AG20443 (cell line): ENCODE measurements at places on chromosomes 7 and 10.
A peak's percentile ranks its signal among the peaks of the same experiment; 100 is the strongest.

GRCh38 chr10:103427866-103428265, 24.3 kb downstream of the CALHM2 start:
- no peak for DNase-seq

DNA sequence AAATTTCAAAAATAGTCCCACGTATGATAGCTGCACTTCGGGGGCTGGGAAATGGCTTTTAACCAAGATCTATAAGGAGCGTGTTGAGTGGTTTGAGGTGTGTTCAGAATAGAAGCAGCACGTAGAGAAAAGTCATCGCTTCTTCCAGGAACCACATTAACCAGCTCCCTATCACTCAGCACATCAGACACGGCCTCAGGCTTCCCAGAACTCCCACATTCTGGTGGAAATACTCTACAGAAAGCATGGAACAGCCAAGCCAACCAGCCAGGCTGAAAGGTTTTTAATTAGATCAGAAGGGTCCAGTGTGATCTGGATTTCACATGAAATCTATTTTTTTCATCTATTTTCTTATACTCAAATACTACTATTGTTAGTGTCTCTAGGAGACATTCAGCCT, 231.5 kb upstream of the NRP1 start:
- no peak for DNase-seq

- DNase-seq = no peak
Observed at GRCh38 chr10:132158823-132159222, 27.9 kb upstream of the DPYSL4 start.

DNA sequence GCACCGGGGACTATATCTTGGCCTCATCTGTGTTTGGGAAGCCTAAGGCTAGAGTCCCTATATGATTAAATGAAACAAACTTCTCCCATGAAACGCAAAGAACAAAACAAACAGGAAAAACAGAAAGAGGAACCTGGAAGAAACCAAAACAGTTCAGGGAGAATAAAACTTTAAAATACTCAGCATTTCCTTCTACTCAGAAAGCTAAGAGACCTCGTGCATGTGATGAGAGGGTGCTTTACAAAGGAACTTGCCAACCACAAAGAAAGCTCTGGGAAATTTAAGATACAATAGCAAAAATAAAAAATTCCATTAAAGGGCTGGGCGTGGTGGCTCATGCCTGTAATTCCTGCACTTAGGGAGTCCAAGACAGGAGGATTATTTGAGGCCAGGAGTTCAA, 6.9 kb downstream of the PILRA start:
- DNase-seq = no peak

- peak; percentile 27 for DNase-seq
Observed at GRCh38 chr7:139094596-139094995, 14.9 kb downstream of the ZC3HAV1 start.

GRCh38 chr10:101807158-101807557, 11.1 kb downstream of the OGA start:
- no peak for DNase-seq

DNA sequence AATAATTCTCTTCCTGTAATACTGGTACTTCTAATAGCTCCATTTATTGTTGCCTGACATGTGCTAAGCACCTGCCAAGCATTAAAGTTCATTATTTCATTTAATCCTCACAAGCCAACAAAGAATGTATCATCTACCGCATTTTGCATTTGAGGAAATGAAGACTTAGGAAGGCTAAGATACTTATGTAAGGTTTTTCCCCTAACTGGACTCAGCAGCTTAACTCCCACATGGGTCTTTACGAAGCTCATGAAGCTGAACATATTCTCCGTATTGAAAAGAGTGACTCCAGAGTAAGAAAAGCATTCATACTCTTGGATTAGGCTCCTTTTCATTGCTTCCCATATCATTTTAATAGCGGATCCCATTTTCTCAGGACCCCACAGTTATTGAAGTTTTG, 155.7 kb upstream of the TMEM72 start:
- no peak for DNase-seq

GRCh38 chr7:81414411-81414810, 355.4 kb downstream of the HGF start:
- no peak for DNase-seq

DNA sequence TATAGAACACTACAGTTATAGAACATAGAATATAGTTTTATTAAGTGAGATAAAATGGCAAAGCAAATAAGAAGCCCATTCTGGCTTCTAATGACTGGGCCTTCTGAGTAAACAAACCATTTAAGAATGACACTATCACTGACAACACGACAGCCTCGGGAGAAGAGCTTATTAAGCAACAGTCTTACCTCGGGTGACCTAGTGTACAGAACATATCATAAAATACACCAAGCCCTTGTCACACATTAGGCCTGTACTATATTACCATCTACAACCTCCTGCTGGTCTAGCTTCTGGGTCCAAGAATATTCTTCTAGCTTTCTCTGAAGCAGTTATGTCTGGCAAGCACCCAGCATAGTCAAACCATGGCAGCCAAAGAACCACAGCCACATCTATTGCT, 32.0 kb downstream of the CCDC186 start:
- DNase-seq = no peak

- no peak for DNase-seq
Observed at GRCh38 chr7:82438521-82438920, 5.1 kb downstream of the CACNA2D1 start.

- DNase-seq = no peak
Observed at GRCh38 chr7:42924223-42924838, 7.6 kb downstream of the PSMA2 start.

DNA sequence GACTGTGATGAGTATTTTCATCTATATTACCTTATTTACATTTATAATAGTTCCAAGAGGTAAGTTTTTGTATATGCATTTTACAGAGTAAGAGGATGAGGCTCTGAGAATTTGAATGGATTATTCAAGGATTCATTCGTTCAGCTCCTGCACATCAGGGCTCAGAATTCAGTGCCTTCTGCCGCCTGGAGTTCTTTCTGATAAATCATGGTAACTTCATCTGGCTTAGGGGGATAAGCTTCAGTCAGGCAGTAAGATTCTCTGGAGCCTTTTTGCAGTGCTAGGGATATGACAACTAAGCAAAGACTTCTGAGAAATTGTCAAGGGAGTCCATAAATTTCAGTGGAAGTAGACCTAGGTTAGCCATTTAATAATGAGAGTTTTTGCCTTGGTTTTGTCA, 668.6 kb downstream of the NRG3 start:
- DNase-seq = no peak

DNA sequence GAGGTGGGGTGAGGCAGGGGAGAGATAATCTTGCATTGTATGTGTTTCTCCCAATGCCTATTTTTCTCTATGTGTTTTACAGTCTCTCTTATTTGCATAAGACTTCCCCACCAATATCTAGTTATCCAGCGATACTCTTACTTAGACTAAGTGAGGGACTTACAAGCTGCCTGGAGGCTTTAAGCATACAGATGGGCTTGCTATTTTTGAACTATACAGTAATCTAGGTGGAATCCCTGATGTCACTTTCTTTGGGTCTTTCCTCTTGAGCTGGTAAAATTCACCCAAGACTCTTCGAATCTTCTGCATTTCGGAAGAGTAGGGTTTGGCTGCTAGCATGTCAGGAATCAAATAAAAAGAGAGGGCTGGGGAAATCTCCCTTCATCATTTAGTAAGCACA, 76.6 kb downstream of the NDUFB2 start:
- DNase-seq = no peak

GRCh38 chr10:111360260-111360925, 283.6 kb downstream of the ADRA2A start:
- peak; percentile 69 for DNase-seq

DNA sequence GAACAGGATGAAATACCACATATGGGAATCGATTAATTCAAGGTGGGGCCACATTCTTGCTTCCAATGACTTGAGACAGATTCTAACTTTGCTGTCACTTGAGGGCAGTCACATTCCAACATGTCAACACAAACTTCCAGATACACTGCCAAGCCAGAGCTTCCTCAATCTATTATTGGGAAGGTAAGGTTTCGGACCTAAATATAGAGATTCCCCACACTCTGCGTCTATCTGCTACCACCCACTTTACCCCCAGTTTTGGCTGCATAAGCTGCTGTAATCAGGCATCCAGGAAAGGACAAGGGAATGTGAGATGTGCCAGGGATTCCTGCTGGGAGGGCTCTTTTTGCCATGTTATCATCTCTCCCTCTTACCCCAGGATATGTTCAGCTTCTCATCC, 20.5 kb upstream of the DGKI start:
- no peak for DNase-seq

GRCh38 chr10:30798646-30799185, 169.2 kb upstream of the LYZL2 start:
- DNase-seq = no peak

DNA sequence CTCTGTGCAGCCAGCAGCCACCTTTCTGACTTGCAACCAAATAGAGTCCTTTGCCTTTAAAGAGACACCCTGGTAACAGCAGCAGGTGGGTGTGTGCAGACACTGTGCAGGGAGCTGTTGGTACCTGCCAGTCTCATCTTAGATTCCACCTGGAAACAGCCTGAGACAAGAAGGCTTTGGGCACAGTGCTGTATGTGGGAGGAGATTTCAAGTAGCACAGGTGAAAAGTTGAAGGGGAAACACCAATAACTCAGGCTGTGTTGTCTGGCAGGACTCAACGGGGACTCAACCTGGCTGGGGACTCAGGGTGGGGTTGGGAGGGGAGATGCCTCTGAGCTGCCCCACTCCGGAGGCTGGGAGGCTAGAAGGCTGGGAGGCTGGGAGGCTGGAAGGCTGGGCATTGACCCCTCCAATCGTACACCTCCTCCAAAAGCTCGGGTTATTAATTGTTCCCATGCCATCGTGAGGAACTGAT, 6.7 kb downstream of the CPXM2 start:
- DNase-seq = no peak

GRCh38 chr7:55475855-55476803, 96.2 kb downstream of the VOPP1 start:
- peak; percentile 84 for DNase-seq

GRCh38 chr10:126109893-126110292, 213.5 kb downstream of the FANK1 start:
- no peak for DNase-seq

GRCh38 chr7:34191771-34192479, 286.6 kb downstream of the BMPER start:
- DNase-seq = no peak

DNA sequence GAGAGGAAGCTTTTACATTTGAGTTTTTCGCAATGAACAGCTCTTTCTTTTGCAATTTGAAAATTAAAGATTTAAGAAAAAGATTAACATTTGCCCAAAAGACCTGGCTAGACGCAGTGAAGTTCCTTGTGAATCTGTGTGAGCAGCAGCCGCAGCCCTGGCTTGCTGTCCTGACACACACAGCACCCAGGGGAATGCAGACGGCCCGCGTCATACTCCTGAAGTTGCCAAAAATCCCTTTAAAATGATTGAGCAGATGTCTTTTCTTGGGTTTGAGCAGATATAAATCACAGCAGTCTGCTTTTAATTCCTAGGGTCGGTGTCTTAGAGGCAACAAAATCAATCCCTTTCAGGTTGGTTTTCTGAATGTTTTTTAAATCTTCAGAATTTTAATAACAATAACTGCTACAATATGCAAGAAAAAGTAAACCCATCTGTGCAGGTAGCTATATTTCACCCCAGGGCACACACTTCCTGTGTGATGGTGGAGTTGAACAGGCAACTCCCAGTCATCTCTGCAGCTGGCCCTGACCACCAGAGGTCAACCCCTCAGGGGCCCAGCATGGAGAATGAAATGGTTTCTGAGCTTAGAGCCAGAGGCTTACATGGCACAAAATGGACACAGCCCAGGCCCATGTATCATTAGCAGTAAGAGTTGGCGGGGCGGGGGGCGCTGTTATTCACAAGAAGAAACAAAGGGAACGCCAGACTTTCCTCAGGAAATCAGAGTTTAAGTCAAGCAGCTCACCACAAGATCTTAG, 32.2 kb upstream of the TRIL start:
- peak; percentile 36 for DNase-seq

GRCh38 chr7:100220586-100221230, 959 bp downstream of the PVRIG start:
- no peak for DNase-seq

DNA sequence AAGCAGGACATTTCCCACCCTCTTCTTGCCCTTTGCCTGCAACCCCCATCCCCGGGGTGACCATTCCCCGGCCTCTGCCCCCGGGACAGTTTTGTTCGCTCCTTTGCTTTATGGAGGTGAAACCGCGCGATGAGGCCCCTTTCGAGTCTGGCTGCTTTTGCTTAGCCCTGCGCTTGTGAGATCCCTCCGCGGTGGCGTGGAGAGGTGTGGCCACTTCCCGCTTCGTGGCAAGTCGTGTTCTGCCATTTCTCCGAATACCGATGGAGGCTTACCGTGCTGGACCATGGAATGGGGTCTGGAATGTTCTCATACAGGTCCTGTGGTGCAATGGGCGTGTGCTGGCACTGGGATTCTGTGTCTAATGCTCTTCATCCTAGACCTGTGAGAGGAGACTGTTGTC, 106.7 kb downstream of the LHPP start:
- no peak for DNase-seq

GRCh38 chr10:99125879-99126278, 109.8 kb downstream of the HPSE2 start:
- no peak for DNase-seq

DNA sequence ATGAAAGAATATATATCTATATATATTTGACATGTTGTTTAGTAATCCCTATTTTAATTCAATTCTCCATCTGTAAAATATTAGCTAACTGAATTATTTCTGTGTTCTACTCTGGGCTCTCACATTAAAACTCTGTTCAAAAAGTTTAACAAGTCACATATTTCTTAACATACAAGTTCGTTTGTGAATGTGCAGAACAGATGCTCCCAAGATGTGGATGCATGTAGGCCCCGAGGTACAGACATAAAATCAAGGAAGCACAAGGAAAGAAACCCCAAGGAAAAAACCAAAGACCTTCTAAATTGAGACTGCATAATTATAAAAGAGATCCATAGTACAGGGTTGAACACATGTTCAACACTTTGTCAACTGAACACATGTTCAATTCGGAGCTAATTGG, 175.1 kb downstream of the LRRTM3 start:
- DNase-seq = no peak

GRCh38 chr7:92723943-92724342, 112.4 kb downstream of the CDK6 start:
- no peak for DNase-seq

- DNase-seq = no peak
Observed at GRCh38 chr7:40572810-40573465, 438.1 kb downstream of the SUGCT start.

GRCh38 chr7:7617550-7617949, 23.0 kb upstream of the UMAD1 start:
- no peak for DNase-seq

GRCh38 chr10:47290338-47290737, 9.7 kb upstream of the GDF10 start:
- no peak for DNase-seq

GRCh38 chr10:48765039-48765438, 80.4 kb downstream of the WDFY4 start:
- DNase-seq = no peak
